NCI-H2029 (cell line): ENCODE measurements at places on chromosomes 3 and 15.

- DNase-seq: no peak
Observed at GRCh38 chr15:43095243-43095642, 10.6 kb downstream of the UBR1 start.

DNA sequence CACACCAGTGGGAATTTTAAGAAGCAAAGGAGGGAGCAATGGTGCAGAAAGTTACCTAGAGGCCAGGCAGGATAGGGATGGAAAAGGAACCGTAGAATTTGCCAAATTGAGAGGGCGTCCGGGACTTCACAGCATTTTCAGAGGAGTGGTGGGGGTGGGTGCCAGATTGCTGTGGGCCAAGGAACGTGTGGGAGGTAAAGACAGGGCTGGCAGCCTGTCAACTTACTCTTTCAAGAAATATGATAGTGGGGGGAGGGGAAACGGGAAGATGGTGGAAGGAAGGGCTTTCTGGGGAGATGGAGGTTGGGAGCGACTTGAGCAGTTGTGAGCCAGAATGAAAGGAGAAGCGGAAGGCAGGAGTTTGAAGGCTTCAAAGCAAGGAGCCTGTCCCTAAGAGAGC is 1.4 kb upstream of the SLC6A11 start:
- DNase-seq: no peak

- no peak for DNase-seq
Observed at GRCh38 chr15:48096813-48097212, 24.0 kb upstream of the SLC24A5 start.

DNA sequence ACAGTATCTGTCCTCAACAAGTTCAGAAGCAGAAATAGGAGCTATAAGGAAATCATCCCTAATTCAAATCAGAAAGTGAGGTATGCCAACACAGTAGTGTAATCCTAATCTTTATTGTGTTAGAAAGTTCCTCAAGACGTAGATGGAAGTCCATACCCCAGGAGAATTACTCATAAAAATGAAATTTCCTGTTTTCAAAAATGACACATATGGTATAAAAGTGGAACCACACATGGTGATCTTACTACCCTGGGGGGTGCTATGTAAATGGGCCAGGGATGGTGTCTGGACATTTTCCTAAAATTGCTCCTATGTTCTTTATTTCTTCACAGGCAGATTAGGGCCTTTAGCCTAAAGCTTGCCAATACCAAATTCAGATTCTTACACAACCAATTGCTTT is 204.1 kb downstream of the ARRDC4 start:
- DNase-seq: no peak

DNA sequence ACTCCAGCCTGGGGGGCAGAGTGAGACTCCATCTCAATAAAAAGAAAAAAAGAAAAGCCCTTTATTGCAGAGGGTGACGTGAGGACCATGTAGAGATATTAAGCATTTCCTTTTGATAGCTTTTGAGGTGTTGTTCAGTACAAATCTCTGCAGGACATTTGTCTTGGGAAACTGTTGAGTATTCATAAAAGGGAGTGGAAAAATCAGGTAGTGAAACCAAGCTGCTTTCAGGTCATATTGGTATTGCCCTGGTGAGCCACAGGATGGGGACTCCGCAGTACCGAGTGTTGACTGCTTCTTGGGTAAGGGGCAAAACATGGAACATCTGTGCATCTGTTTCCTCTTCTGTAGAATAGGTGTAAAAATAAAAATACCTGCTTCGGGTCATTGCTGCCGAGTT is 9.9 kb downstream of the ITPR1 start:
- no peak for DNase-seq

GRCh38 chr3:127678315-127678599 is 5.5 kb downstream of the ABTB1 start:
- no peak for DNase-seq

DNA sequence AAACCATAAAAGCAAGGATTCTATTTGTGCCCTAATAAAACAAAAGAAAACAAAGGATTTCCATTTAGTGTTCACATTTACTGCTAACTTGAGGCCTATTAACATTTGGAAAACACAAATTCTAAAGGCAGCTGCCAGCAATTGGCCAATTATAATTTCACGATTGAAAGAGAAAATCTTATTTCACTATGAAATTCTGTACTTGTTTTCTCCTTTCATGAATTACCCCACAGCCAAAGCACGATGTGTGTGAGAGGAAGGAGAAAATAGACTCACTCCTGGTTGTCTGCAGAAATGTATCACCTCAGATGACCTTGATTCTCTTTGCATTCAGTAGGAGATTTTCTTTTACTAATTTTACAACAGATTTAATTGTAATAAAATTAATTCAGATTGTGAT is 242.8 kb upstream of the GBE1 start:
- DNase-seq: no peak

- no peak for DNase-seq
Observed at GRCh38 chr3:25442486-25442885, 14.4 kb downstream of the RARB start.

- peak; percentile 44 for DNase-seq
Observed at GRCh38 chr15:41971089-41971894, 1.1 kb downstream of the EHD4 start.

DNA sequence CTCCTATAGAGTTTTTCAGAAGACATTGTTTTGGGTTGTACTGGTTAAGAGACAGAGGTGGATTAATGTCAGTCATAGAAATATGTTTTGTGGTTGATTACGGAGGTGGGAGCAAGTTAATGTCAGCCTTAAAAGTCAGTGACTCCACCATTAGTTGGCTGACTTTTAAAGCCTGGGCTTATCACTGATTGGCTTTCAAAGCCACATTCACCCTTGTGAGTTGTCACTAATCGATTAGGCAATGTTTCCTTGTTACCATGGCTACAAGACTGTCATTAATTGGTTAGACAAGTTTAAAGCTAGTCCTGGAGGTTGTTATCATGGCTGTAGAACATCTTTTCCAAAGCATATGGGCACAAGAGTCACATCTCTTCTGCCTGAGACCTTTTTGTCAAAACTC is 73.0 kb downstream of the NEO1 start:
- DNase-seq: no peak

DNA sequence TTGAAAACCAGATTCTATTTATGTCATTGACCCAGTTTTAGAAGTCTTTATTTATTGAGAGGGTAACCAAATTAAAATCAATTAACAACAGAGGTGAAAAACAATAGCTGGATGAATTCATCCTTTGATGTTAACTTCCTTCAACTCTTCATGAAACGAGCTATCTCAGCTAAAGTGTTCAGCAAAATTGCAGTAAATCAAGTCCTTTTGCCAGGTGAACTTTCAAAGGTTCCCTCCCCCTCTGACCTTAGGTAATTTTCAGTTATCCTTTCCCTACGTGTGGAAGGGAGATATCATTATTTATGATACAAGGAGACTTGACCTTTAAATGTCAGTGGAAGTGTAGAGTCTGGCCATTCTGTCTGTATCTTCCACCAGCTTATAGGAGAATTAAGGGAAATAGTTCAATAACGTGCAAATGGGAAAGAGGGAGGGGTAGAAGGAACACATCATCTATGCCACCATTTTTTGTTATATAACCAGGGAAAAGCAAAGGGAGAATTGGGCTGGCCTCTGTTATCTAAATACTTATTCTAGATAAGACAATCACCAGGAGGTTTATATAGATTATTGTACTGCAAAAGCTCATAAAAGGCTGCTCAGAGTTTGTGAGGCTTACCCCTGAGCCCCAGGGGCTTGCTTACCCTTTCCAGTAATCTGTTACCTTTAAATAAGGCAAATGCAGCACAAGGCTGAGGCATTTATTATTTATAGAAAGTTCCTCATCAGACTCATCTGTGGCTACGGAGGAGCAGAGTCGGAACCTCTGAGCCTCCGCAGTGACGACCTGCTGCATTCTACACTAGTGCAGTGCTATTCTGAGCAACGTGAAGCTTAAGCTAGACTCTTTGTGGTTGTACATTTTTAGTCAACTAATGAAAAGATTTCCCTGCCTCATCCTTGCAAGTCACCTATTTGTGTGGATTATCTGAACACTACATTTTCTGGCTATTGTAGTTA is 97.7 kb upstream of the ZBED2 start:
- DNase-seq: no peak

DNA sequence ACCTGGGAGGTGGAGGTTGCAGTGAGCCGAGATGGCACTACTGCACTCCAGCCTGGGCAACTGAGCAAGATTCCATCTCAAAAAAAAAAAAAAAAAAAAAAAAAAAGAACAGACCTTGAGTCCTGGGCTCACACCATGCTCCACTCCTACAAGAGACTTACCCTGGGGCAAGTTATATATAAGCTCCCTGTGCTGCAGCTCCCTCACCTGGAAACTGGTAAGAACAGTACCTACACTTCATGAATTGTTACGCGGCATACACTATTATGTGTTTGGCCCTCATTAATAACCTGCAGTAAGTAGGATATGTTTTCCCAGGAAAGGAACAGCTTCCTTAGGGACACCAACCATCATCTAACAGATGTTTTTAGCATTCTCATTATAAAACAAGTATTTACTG is 119.6 kb downstream of the FMN1 start:
- peak; percentile 9 for DNase-seq

DNA sequence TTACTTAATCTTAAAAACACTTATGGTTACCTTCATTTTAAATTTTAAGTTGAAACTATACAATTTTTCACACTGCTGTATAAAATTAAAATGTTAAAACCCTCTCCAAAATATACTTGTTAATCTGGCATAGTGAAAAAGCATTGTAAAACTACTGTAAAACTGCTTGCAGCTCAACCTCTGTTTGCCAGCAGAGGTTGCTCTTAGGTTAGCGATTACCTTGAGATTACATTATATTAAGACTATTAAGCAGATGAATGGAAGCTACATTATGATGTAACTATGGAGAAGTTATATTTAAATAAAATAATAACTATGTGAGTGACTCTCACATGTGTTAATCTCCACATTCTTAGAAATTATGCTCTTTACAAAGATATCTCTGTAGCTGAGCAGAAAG is 143.6 kb upstream of the SLITRK3 start:
- peak; percentile 30 for DNase-seq

DNA sequence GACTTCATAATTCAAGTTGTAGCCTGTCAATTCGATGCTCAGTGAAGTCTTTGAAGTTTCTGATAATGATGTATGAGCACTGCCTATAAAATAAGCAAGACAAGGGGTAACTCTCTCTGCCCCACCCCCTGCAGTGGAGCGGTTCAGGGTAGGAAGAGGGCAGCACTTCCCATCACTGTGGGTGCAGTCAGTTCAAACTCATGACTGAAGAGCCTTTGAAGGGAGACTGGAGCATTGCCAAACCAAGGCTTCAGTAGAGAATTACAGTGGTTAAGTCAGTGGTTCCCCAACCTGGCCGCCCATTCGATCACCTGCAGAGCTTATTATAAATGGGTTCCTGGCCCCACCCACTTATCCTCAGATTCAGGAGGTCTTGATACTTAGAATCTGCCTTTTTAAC is 190.6 kb downstream of the SHQ1 start:
- no peak for DNase-seq

DNA sequence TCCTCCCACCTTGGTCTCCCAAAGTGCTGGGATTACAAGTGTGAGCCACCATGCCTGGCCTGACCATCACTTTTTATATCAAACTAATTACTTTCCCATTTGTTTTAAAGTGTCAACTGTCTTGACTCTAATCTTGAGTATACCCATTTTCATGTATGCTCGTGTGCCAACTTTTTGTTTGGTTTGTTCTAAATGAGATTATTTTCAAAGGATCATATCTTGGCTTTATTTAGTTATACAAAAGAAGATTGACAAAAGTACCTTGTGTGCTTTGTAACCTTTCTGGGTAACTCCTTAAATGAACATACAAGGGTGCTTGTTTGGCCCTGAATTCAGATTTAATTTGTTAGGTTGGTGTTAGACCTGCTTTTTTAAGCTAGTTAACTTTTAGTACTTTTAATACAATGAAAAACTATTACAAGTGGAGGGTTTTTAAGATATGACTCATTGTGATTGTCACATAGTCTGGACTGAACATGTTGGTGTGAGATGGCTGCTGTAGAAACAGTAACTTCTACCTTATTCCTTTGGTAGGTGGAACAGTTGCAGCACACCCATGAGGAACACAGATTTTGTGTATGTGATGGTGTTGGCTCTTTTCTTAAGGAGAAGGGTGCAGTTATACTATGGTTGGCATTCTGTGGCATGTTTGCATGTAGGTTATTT is 10.7 kb downstream of the KIF23 start:
- no peak for DNase-seq

GRCh38 chr3:70527026-70527425 is 214.6 kb upstream of the MDFIC2 start:
- no peak for DNase-seq

GRCh38 chr15:89936051-89936785 is 23.5 kb upstream of the ARPIN start:
- no peak for DNase-seq

- no peak for DNase-seq
Observed at GRCh38 chr15:92653366-92653765, 2.2 kb downstream of the FAM174B start.

DNA sequence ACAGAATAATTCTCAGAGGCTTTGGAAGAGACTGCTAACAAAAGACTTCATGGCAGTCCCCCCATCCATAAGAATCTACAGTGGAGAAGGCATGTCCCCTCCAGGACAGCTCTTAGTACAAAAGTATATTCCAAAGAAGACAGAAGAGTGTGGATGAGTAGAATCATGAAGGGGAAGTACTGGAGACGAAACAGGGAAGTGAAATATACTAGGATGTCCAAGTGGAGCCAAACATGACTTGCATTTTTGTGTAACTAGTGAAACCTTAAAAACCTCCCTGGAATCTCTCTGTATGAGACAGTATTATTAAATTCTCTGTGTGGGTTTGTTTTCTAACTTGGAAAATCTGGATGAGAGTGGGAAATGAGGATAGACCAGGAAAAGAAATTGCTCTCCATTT is 312.4 kb downstream of the RSL24D1 start:
- DNase-seq: no peak

DNA sequence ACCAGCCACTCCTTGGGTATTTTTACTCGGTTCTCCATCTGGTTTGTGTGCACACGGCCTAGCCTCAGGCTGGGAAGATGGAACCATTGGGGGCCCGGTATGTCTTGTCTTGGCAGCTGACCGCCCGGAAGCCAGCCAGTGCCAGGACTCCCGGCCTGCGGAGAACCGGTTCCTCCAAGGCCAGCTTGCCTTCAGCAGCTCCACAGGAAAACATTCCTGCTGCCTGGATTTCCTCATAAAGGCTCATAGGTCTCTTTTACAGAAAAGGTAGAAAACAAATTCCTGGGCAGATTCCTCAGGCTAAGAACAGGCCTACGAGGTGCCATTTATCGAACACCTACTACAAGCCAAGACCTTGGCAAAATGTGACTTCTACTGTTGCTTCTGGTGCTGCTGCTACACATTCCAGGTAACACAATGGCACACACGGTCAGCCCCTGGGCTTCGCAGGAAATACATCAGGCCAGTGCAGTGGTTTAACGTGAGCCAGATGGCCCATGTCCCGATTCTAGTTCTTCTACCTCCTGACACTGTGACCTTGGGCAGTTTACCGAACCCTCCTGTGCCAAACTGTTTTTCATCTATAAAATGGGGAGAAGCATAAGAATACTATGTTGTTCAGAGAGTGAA is 141.8 kb downstream of the OPA1 start:
- no peak for DNase-seq

- DNase-seq: peak; percentile 57
Observed at GRCh38 chr3:56919137-56919796, 117.5 kb upstream of the ARHGEF3 start.
